Ureter (tissue), 1 donor: ENCODE measurements at places on chromosomes 5 and 9.

DNA sequence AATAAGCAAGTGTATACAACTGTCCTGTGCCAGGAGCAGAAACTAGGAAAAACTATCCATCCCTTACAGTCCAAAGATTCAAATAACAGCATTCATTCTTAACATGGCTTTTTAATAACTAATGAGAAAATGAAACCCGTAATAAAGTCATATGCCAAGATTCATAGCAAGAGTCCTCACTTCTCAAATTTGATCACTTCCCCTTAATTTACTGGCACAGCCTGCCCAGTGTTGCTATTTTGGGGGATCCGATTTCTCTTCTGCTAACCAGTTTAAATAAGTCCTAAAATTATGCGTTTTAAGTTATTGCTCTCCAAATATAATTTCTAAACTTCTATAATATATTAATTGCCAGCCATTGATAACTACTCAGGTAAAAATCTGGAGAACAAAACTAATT, 177.0 kb upstream of the PTGER4 start:
- DNase-seq, result no peak

- DNase-seq, result peak; percentile 68
Measured at GRCh38 chr5:125412561-125413495, 666.4 kb upstream of the ZNF608 start.

- DNase-seq, result no peak
Measured at GRCh38 chr5:179124273-179124852, 64.2 kb downstream of the ZNF354C start.

DNA sequence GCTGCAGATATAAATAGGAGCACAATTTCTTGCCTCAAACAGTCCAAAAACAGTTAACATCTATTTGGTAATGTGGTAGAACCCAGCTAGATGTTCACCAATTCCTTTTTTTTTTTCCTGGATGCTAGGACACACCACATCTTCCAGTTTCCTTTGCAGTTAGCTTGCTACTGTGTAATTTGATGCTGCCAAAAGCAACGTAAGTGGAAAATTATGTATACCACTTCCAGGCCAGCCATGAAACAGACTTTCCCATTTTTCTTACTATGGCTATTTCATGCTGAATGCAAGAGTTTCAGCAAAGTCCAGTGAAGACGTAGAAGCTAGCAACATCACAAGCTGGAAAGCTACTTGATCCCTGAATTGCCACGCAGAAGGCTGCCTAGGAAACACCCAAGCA, 667.2 kb downstream of the TLE1 start:
- DNase-seq, result no peak

- no peak for DNase-seq
Measured at GRCh38 chr9:91241909-91242308, 119.8 kb downstream of the AUH start.

DNA sequence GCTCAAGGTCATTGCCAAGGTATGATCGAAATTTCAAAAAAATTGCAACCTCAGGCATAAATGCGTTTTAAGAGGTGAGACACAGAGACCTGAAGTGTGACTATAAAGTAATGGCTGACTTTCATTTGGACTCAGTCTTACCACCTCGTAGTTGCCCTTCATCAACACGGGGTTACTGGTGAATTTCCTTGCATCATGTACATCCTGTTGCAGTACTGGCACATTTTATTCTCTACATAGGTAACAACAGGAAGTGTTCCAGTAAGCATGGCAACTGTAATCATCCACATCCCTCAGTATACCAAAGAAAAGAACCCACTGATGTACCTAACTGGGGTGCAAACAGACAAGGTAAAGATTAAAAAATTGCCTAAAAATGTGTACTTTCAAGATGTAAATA, 29.3 kb downstream of the MOCS2 start:
- DNase-seq, result no peak

GRCh38 chr9:21875893-21876292, 73.5 kb downstream of the MTAP start:
- DNase-seq, result no peak

GRCh38 chr5:10277773-10278630, 27.9 kb downstream of the CCT5 start:
- peak; percentile 32 for DNase-seq

- DNase-seq, result no peak
Measured at GRCh38 chr5:97635553-97635952, 452.5 kb upstream of the RIOK2 start.

DNA sequence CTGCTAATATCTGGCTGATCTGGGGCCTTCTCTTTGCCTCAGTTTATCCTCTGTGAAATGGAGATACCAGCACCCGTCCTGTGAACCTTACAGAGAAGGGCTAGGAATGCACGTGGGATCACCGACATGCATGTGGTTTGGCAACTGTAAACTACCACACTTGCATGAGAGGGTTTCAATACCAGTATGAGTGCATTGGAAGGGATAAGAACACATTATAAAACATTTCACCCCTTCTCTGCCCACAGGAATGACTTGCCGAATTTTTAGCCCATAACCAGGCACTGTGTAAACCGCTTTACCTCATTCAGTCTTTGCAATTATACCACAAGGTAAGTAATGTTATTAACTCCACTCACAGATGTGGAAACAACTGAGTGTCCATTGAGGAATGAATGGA, 8.9 kb upstream of the RAB14 start:
- no peak for DNase-seq

DNA sequence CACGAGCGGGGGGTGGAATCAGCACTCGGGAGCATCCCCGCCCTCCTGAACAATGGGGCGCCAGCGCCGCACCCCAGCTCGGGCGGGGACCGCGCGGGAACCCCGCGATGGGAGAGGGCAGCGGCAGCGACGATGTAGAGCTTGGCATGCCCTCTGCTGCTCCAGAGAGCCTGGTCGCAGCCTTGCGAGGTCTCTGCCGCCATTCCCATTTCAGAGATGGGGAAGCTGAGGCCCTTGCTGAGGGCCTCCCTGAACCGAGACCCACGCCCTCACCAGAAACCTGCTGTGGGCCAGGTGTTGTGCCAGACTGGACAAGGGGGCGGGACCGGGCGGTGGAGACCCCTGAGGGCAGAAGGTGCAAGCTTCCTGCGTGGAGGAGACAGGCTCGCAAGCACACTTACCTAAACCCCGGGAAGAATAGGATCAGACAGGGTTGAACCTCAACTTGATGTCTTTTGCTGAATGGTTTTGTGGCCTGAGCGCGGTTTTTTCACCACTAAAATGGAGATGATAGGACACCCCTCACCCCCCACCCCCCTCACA, 647 bp upstream of the MEGF9 start:
- DNase-seq, result peak; percentile 56

GRCh38 chr5:126920291-126920690, 110.1 kb downstream of the MARCHF3 start:
- DNase-seq, result no peak

DNA sequence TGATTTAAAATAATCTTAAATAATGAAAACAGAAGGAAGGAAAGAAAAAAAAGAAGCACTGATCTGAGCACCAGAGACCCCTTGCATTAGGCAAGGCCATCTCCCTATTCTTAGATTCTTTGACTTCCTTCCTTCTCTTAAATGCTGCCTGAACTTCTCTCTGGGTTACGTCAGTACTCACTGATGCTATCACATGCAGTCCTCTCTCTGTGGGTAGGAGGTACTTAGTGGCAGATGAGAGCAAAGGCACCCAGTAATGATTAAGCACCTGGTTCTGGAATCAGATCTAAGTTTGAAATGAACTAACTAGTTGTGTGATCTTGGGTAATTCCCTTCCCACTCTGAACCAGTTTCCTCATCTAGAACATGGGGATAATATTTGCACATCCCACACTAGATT, 110.3 kb upstream of the TBC1D2 start:
- DNase-seq, result no peak

- DNase-seq, result no peak
Measured at GRCh38 chr9:93549611-93550010, 26.8 kb upstream of the PHF2 start.

DNA sequence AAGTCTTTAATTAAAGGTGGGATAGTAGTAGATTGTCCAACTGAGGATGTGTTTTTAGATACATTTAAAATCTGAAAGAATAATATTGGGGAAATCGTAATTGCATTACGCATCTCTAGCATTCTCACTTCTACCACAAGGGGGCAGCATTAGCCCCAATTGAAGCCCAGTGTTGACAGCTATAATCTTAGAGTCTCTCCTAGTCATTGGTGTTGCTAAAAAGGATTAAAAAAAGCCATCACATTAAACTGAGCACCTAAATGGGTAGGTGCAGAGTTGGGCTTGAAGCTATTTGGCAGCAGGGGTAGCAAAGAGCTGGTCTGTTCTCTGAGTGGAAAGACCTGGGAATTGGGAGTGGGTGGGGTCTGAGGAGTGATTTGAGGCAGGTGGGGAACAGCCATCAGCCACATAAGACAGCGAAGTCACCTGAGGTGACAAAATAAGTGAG, 177.2 kb downstream of the OSTF1 start:
- peak; percentile 51 for DNase-seq

DNA sequence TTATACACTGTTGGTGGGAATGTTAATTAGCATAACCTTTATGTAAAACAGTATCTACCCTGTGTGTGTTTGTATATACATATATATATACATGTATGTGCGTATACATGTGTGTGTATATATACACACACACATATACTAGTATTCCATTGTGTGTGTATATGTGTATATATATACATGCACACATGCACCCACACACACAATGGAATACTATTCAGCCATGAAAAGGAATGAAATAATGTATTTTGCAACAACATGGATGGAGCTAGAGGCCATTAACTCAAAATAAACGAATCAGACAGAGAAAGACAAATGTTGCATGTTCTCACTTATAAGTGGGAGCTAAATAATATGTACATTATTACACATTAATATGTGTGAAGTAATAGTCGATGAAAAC, 17.6 kb upstream of the SAP30L start:
- no peak for DNase-seq

- DNase-seq, result no peak
Measured at GRCh38 chr9:90727488-90727887, 74.1 kb upstream of the SYK start.

DNA sequence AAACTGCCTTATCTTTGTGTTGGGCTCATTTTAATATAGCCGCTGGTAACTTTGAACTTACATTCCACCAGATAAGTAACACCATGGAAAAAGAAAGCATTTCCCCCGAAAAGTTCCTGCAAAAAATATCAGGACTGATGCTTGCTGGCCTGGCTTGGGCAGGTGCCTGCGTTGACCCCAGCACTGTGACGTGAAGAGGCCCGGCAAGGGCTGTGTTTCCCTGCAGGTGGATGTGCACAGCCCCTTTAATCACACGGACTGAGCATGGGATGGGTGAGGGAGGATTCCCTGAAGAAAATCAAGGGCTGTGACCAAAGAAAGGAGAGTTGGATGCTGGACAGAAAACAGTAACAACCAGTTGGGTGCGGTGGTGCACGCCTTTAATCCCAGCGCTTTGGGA, 138.2 kb downstream of the NSG2 start:
- no peak for DNase-seq

DNA sequence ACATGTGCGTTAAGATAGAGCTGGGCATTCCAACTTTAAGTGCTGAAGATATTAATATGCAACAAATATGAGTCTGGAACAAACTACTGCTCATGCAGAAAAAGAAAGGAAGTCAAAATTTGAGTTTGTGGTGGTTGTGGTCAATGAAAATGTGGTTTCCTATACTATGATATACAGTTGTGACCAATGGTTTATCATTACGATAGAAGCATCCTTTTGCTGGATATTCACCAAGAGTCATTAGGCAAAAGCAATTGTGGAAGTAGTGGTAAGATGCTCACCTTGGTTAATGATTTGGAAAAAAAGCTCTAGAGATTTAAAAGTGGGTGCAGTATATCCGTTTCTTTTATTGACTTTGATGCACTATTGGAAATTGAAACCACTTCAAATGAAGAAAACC, 1007.0 kb downstream of the NR2F1-AS1 start:
- DNase-seq, result no peak

DNA sequence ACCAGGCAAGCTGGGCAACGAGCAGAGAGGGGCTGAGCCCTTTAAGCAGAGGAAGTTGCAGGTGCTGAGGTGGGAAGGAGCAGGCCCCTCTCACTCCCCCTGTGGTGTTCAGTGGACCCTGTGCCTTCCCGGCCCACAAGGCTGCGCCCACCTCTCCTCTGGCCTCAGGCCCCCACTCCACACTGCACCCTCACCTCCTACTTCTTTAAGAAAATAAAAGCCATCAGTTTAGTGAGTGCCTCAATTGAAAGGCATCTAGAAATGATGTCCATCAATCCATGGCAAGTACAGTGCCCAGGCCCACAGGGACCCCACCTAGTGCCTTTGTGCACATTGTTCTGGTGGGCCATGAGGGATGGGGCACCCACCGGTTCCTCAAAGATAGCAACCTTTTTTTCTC, 158.0 kb downstream of the PAX5 start:
- DNase-seq, result no peak

DNA sequence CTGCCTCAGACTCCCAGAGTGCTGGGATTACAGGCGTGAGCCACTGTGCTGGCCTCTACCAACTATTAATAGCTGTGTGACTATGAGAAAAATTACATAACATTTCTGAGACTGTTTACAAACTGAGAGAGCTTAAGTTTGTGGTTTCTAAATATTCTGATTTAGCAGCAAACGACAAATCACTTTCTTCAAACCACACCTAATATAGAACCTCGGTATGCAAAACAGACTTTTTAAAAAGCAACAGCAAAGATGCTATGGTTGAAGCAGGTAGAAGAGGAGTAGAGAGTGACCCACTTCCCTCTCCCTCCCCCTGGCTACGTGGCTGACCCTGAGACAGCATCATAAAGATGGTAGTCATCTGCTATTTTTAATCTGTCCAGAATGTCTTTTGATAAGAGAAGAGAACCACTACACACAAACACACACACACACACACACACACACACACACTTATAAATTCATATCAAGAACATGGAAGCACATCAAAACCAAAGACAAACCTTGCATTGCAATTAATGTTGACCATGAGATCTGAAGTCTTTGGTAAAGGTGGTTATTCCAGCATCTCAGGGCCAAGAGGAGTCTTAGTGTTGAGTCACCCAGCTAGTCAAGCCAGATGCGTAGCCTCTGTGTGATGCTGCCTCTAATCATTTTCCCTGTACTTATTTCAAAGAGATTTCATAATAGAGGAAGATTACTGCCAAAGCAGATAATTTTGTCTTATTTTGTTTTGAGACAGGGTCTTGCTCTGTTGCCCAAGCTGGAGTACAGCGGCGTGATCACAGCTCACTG, 58.1 kb upstream of the TMEM215 start:
- DNase-seq, result no peak

DNA sequence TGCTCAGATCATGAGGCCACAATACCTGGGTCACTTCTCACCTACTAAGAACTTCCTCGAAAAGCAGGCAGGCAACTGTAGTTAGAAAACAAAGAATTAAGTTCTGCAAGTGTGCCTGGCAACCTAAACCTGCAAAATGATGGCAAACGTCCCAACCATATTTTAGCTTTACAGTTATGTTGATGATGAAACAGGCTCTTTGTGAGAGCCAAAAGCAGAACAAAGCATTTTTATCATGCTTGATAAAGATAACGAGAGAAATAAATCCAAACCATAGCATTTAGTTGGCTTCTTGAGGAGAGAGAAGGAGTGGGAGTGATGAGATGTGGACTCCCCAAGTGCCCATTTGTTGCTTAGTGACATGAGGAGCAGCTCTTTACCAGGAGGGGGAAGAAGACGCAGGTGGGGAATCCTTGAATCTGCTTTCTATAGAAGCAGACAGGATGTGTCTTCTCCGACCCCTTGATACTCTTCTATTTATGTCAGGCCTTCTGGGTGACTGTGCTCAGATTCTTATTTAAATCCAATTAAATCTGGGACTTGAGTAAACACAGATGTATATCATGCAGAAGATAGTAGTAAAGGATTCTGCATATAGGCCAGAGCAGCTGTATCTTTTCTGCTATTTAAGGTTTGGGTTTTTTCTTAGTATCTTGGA, 221.2 kb downstream of the TMEM167A start:
- DNase-seq, result no peak

- no peak for DNase-seq
Measured at GRCh38 chr5:16906255-16906654, 29.8 kb downstream of the MYO10 start.
